Germinal center (tissue), 1 donor: ENCODE measurements at places on chromosomes 7 and 10.

GRCh38 chr10:99740260-99740659, 8.2 kb downstream of the CUTC start:
- no peak for DNase-seq

GRCh38 chr7:134625550-134625949, 21.1 kb upstream of the BPGM start:
- no peak for DNase-seq

DNA sequence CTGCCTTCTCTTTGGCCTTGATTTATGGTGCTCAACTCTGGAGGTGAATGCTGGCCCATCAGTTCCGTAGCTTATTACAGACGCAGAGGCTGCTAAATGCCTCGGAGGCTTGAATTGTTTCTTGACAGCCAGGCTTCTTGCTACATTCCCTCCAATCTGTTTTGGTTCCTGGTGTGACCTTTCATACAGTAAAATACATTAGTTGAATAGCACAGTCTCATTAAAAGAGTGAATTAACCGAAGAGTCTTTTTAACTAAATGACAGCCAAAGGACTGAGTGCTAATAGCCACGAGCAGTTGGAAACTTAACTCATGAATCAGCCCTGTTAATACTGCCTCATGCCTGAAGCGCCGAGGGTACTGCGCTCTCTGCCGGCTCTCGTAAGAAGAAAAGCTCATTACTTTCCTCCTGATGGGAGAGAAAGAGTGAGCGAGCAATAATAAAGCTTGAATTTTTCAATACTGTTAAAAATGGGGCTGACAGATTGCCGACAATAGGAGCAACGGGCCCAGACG, 236.4 kb upstream of the GPR26 start:
- DNase-seq, result no peak

GRCh38 chr7:70143075-70144044, 545.1 kb downstream of the AUTS2 start:
- DNase-seq, result no peak
